ENCODE measurements at places on chromosomes 3 and 15.

GRCh38 chr3:100155128-100155527 lies 40.8 kb upstream of the FILIP1L start:
- no peak for DNase-seq

DNA sequence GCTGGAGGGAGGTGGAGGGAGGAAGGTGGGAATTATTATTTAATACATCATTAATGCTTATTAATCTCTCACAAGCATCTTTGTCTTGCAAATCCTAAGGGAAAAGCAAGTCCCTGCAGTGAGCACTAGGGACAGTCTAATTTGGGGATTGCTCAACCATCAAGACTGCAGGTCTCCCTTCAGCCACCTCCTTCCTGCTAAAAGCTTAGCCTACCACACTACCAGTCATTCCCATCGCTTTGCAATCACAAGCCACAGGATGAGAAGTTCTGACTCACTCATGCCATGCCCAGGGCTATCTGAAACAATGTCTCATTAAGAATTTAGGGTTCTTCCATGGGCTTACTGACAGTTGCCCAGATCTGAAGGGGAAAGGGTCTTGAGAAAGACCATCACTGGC lies 51.0 kb upstream of the EIF1B start:
- DNase-seq: no peak

- DNase-seq: peak; percentile 20
These were observed 501 bp downstream of the DMXL2 start for GRCh38 chr15:51621936-51622603.

DNA sequence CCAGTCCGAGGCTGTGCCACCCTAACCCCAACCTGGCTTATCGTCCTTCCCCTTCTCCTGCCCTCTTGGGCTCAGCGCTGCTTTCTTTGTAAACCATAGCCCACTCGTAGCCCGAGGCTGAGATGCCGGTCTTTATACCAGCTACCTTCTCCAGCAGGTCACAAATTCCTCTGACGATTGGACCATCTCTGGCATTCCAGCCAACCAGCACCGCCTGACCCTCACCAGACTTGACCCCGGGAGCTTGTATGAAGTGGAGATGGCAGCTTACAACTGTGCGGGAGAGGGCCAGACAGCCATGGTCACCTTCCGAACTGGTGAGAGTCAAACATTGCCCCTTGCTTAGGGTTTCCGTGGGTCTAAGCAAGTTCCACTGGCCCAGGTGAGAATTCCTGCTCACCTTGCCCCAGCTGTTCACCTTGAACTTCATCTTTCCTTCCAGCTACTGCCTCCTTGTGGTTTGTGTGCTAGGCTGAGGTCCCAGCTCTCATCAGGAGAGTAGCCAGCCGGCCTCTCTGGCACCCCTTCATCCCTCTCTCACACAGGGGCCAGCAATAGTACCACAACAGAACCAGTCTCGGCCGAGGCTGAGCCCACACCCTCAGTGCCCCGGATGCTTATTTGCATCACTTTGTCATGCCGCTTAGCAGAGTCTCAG lies 66.7 kb downstream of the BOC start:
- no peak for DNase-seq

- DNase-seq: no peak
These were observed 13.0 kb downstream of the ANAPC13 start for GRCh38 chr3:134472831-134473230.

- DNase-seq: no peak
These were observed 12.8 kb upstream of the CCNL1 start for GRCh38 chr3:157172746-157173145.

DNA sequence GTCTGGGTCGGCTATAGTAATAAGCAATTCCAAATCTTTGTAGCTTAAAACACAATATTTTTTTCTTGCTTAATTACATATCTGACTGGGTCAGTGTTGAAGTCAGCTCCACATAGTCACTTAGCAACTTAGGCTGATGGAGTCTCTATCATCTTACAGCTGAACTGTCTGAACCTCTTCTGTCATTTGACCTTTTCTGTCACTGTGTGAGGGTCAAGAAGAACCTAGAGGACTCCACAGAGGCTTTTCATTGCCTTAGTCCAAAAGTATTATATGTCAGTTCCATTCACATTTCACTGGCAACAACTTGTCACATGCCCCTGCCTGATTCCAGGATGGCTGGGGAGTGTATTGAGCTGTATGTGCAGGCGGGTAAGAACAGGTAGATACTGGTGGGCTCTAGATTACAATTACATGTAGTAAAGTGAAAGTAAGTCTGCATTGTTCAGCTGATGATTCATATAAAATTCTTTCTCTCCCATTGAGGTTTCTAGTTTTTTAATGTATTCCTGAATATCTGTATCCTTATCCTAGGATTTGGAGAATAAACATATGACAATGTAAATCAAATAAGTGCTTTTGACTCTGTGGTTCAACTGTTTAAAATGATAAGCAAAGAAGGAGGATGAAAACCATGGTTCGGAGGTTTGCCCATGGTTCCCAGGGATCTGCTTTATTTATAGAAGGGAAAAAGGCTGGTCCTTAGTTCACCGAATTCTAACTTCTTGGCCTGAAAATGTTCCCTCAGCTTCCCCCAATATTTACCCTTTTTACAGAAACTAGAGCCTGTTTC lies 5.8 kb upstream of the ARPP21 start:
- no peak for DNase-seq

GRCh38 chr3:61518590-61518989 lies 42.8 kb upstream of the PTPRG start:
- DNase-seq: no peak

GRCh38 chr3:134846911-134847317 lies 51.9 kb downstream of the EPHB1 start:
- peak; percentile 53 for DNase-seq
